ENCODE measurements at places on chromosomes 3 and 15.

- no peak for DNase-seq
Measured at GRCh38 chr3:87002346-87002745, 11.4 kb upstream of the VGLL3 start.

DNA sequence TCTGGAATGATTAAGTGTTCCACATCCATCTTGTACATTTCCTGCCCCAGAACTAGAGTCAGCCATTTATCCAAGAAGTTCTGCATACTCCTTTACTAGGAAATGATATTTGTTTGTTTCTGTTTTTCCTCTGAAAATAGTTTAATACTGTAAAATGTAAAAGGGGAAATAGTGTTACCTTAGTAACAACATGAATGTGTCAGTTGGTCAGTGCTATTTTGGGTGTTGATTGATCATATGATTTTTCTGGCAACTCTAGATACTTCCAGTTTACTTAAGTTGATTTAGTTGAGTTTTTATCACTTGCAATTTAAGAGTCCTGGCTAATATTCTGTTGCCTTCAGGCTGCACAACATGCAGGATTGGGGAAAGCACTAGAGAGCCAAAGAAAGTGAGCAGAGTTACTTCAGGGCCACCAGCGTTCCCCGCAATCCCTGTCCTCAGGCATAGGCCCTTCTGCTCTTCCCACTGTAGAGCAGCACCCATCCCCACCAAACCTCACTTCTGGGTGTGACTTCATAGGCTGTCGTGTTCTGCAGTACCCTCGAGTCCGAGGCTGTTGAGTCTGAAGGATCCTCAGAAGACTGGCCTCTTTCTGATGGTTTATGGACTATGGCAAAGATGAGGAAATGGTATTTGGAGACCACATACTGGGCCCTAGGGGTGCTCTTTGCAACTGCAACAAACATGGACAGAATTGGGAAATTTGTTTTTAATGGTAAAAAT, 69.0 kb downstream of the CHD2 start:
- DNase-seq, result no peak

- DNase-seq, result no peak
Measured at GRCh38 chr3:25507811-25508210, 79.7 kb downstream of the RARB start.

DNA sequence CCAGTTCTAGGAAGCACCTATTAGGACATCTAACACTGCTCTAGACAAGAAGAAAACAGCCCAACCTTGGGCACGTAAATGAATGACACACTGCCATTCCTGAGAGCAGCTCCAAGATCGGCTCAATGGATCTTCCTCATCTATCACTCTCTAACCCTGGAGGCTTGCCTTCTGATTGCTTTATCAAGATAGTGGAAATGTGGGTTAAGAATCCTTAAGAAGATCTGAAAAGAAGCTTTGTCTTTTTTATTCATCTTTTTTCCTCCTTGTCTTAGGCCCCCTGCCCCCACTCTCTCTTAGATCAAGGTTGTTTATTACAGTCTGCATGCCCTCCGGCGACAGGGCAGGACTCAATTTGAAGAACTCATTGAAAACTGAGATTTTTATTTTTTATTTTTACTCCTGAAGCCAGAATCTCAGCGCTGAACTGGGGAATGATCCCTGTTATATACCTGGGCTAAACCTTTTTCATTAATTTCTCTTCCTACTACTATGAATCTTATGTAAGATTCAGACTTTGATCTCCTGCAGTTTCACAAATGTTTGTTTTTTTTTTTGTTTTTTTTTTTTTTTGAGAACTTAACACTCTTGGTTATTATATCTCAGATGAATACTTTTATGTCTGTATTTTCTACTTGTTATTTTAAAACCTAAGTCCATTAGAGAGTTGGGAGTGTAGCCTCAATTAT, 219.5 kb downstream of the SV2B start:
- DNase-seq, result no peak

DNA sequence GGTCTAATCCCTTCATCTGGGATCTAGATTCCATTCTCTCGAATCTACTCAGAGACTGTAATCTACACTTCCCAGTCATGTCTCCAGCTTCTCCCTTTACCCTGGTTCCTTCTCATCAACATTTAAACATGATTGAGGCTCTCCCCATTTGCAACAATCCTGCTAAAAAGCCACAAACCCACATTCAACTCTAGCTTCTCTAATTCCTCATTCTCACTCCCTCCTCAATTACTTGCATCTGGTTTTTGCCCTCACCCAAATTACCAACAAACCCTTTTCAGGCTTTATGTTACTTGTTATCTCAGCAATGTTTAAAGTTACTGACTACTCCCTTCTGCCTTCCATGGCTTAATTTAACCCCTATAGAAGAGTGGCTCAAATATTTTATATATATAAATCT, 11.5 kb downstream of the ETFA start:
- DNase-seq, result no peak

DNA sequence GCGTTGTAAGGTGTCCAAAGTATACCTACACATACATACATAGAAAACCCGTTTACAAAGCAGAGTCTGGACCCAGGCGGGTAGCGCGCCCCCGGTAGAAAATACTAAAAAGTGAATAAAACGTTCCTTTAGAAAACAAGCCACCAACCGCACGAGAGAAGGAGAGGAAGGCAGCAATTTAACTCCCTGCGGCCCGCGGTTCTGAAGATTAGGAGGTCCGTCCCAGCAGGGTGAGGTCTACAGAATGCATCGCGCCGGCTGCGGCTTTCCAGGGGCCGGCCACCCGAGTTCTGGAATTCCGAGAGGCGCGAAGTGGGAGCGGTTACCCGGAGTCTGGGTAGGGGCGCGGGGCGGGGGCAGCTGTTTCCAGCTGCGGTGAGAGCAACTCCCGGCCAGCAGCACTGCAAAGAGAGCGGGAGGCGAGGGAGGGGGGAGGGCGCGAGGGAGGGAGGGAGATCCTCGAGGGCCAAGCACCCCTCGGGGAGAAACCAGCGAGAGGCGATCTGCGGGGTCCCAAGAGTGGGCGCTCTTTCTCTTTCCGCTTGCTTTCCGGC, 318.6 kb downstream of the FGF12 start:
- no peak for DNase-seq

DNA sequence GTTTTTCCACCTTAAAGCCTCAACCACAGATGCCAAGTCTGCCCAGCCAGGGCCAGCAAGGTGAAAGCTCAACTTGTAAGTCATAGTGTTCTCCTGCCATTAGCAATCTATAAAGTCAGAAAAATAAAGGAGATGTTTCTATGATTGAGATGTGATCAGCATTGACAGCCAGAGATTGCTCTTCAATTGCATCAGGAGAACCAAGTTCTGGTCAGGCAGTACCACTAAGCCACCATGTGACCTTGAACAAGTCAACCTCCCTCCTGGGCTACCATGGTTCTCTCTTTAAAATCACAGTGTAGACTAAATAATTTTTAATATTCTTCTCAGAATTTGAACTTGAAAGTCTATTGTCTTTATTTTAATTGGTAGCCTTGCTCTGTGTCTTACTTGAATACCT, 220.3 kb upstream of the HES1 start:
- DNase-seq, result no peak

DNA sequence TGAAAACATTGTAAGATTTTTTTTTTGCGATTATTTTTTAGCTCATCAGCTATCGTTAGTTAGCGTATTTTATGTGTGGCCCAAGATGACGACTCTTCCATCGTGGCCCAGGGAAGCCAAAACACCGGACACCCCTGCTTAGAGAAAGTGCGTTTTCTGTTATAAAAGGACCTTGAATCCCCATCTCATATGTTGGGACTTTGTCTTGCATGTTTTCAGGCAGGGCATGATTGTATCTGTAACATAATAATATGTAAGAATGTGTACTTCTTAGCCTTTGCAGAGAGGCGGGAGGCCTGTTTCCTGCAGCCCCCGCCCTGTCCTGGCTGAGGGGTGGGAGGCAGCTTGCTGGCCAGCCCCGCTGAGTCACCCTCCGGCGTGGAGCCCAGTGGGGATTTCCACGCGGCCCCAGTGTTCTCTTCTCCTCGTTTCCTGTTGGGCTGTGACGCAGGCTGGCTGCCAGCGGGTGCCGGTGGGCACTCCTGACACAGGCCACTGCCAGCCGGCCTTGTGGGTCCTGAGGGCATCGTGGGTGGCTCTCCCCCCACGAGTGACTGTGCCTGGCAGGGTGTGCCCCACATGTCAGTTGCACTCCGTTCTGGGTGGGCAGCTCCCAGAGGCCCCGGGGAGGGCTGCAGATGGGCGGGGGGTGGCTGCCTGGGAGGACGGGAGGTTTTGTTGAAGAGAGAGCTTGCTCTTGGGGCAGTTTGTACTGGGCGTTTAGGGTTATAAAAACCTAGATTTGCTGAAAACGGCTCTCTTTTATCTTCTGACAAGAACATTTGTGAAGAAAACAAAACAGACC, 55.6 kb downstream of the SMAD3 start:
- DNase-seq, result peak; percentile 78

- no peak for DNase-seq
Measured at GRCh38 chr3:128489927-128490649, 2.9 kb downstream of the GATA2 start.

DNA sequence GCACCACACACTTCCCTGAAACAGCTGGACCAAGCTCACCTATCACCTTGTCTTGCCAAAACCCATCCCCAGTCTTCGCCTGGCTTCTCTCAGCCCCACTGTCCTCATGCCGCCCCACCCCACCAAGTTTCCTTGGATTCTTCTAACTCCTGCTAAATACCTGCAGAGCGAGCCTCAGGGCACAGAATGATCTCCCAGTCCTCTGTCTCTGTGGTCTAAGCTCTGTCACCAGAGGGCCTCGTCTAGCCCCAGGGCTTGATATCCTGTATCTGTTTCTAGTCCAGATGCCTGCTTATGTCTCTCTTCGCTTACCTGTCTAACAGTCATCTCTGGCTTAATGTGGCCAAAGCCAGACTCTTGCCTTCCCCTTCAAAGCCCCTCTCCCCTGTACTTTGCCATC, 9.7 kb downstream of the CCDC12 start:
- no peak for DNase-seq

- DNase-seq, result no peak
Measured at GRCh38 chr15:42166225-42166940, 9.9 kb upstream of the PLA2G4F start.

DNA sequence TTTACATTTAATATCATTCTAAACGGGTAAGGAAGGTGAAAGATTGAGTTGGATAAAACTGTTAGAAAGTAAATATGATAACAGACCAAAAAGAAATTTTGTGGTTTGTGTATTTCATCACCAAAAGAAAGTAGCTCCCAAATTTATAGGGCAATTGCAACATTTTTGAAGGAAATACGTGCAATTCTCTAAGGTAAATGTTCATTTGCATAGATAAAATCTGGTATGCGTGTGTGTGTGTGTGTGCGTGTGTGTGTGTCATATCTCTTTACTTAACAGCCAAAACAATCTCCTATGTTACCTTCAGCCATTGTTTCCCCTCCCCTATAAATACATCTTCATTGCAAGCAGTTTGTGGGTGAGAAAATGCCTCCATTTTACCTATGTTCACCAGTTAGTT, 208.4 kb downstream of the TNIK start:
- DNase-seq, result no peak

DNA sequence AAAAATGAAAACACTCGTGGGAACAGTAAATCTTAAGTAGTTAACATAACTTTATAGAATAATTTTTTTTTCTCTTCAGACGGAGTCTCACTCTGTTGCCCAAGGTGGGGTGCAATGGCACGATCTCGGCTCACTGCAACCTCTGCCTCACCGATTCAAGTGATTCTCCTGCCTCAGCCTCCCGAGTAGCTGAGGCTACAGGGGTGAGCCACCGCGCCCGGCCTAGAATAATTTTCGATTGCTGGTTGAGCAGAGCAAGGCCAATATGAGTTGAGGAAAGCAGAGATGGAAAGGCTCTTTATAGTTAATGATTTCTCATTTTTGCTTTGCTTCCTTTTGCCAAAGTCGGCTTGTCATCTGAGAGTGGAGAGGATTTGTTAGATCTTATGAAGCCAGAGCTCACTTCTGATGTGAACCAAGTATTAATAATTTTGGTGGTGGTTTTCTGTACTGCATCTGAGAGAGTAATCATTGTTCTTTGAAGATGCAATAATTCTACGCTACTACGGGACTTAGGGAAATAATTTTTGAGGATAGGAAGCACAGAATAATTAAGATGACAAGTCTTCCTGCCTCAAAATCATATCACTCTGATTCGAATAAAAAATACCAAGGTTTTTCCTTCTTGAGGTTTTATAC, 1.6 kb upstream of the GOLM2 start:
- no peak for DNase-seq

DNA sequence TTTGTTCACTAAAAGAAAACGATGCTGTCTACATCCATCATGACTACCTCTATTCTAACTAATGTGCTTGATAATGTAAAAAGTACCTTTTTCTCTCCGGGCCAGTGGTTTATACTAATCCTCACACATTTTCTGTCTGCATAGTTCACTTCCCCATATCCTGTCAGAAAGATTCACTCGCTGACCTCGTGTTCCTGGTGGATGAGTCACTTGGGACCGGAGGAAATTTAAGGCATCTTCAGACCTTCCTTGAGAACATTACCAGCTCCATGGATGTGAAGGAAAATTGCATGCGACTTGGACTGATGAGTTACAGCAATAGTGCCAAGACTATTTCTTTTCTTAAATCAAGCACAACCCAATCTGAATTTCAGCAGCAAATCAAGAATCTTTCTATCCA, 33.8 kb downstream of the COL6A5 start:
- no peak for DNase-seq

DNA sequence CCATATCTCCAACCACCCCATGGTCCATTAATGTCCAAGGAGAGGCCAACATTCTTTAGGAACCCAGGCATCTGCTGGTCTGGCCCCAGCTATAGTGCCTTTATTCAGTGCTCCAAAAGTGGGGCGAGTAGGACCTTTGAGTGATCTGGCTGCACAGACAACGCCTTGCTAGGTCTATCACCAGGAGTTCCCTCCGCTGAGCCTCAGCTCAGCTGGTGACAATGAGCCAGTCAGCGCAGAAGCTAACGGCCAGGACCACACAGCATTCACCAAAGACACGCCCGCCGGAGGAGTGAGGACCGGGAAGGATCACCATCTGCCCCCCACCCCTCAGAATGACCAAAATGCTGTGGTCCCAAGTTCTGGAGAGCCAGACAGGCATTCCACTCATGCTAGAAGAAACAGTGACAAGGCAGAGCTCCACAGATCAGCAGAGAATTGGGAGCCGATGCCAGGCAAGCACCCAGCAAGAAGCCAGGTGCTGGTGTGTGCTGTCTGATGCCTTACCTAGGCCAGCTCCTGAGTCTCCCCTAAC, 19.0 kb downstream of the TBC1D2B start:
- no peak for DNase-seq

GRCh38 chr15:69958496-69959084, 139.1 kb downstream of the TLE3 start:
- DNase-seq, result no peak

GRCh38 chr3:113954091-113954685, 6.4 kb downstream of the ZDHHC23 start:
- no peak for DNase-seq

- no peak for DNase-seq
Measured at GRCh38 chr3:40414270-40414669, 27.3 kb downstream of the ENTPD3 start.

- DNase-seq, result no peak
Measured at GRCh38 chr15:59562448-59563186, 49.0 kb upstream of the GCNT3 start.

DNA sequence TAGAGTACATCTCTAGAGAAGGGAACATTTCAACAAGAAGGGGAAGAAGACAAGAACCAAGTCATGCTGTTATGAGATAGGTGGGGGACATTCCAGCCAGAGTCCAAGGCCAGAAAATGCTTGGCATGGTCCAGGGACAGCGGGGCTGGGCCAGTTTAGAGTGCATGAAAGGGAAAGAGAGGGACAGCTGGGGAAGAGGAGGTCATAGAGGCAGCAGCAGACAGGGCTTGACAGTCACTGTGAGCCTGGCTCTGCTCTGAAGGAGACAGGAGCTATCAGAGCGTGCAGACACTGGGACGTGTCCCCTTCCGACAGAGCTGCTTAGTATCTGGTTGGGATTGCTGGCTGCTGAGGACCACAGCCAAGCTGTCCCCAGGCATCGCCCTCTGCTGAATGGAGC, 35.7 kb upstream of the PRR20G start:
- DNase-seq, result no peak

Measured in central memory CD8-positive, alpha-beta T cell (primary cell).